Body of pancreas (tissue), 4 donors: ENCODE measurements at places on chromosomes 11 and 22.
A peak's percentile ranks its signal among the peaks of the same experiment; 100 is the strongest.

- no peak for DNase-seq
These were observed 85.5 kb upstream of the WNT11 start for GRCh38 chr11:76291576-76292526.

DNA sequence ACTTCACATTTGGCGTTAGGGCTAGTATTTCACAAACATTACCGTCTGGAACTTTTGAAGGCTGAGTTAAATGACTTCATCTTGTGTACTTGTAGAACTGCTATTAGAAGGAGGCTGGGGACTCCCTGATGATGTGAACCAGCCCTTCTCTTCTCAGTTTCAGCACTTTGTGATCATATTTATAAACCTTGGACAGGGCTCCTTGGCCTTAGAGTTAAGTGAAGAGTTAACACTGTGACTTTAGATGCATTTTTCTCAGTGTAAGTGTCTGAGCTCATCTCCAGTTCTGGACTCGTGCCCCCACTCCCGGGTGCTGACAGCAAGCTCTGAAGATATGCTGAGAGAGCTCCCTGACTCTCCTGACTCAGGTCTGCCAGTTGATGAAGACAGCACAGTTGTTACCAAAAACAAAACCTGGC lies 8.4 kb downstream of the MIAT start:
- DNase-seq = no peak

DNA sequence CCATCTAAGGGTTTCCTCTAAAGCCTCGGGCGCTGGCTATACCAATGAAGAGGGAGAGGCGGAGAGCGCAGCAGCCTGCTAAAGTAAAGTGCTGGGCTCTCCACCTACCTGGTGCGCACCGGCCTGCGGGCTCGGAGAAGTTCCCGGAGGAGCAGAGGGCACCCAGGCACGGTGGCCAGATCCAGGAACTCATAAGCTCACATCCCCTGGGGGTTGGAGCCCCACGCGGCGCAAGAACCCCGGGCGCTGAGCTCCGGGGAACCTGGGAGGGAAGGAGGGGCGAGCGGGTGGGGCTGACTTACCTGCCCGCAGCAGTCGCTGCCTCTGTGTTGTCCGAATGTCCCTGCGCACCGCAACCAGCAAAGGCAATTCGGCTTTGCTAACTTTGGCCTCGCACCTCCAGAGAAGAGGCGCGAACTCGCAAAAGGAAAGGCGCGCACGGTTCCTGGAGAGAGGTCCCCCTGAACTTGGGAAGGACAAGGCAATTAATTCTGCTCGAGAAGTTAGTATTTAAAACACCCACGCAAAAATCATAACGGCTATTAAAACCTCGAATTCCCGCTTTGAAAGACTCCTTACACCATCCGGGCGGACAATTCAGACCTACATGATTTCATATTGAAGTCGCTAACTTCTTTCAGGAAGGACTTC lies 127.6 kb upstream of the C11orf58 start:
- no peak for DNase-seq

DNA sequence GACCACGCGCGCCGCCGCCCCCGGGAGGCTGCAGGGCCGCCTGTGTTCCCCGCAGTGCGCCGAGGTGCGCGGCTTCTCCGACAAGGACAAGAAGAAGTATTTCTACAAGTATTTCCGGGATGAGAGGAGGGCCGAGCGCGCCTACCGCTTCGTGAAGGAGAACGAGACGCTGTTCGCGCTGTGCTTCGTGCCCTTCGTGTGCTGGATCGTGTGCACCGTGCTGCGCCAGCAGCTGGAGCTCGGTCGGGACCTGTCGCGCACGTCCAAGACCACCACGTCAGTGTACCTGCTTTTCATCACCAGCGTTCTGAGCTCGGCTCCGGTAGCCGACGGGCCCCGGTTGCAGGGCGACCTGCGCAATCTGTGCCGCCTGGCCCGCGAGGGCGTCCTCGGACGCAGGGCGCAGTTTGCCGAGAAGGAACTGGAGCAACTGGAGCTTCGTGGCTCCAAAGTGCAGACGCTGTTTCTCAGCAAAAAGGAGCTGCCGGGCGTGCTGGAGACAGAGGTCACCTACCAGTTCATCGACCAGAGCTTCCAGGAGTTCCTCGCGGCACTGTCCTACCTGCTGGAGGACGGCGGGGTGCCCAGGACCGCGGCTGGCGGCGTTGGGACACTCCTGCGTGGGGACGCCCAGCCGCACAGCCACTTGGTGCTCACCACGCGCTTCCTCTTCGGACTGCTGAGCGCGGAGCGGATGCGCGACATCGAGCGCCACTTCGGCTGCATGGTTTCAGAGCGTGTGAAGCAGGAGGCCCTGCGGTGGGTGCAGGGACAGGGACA lies 2.7 kb downstream of the NLRP6 start:
- no peak for DNase-seq

DNA sequence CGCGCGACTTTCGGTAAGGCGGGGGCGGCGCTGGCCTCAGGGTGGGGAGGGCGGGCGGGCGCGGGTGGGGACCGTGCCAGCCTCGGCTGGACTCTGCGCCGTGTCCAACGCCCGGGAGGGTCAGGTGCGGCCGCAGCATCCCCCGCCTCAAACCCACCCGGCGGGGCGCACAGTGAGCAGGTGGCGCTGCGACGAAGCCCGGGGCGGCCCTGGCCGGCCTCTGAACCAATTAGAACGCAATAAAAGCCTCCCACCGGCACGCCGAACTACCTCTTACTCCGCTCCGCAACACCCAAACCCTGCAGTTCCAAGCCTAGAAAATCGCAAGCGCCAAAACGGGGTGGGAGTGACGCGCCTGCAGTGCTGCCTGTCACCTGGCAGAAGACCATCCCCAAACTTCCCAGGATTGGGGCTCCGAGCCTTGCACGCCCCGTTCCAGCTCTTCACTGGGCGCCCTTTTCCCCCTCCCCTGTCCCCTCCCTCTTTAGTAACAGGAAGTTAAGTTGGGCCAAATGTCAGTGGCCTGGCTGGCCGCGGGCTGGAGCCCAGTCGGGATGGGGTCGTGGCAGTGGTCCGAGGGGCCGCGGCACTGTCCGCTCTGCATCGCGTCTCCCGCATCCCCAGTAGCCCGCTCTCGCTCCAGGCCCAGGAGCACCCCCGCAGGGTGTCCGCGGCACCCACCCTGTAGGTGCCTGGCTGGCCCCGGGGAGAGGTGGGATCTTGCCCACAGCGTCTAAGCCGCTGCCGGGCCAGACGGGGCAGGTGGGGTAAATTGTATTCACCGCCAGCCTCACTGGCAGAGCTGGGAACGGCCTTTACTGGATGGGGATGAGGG lies 541 bp downstream of the MICAL2 start:
- peak; percentile 35 for DNase-seq

- DNase-seq = no peak
These were observed 2.6 kb upstream of the NAALADL1 start for GRCh38 chr11:65060913-65061408.

GRCh38 chr11:129141748-129142523 lies 50.2 kb downstream of the ARHGAP32 start:
- no peak for DNase-seq

DNA sequence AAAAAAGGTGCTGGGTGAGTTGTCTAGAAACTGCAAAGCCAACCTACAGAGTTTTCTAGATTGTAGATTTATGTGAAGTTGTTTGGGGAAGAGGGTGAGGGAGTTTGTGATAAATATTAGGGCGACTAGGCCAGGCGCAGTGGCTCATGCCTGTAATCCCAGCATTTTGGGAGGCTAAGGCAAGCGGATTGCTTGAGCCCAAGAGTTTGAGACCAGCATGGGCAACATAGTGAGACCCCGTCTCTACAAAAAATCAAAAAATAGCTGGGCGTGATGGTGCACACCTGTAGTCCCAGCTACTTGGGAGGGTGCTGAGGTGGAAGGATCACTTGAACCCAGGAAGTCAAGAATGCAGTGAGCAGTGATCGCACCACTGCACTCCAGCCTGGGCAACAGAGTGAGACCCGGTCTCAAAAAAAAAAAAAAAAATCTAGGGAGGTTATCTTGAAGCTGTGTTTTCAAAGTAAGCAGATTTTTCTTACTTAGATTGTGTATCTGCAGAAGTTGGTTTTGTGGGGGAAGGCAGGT lies 844 bp downstream of the APOL6 start:
- no peak for DNase-seq

GRCh38 chr11:69686856-69687255 lies 11.7 kb upstream of the LTO1 start:
- DNase-seq = no peak

DNA sequence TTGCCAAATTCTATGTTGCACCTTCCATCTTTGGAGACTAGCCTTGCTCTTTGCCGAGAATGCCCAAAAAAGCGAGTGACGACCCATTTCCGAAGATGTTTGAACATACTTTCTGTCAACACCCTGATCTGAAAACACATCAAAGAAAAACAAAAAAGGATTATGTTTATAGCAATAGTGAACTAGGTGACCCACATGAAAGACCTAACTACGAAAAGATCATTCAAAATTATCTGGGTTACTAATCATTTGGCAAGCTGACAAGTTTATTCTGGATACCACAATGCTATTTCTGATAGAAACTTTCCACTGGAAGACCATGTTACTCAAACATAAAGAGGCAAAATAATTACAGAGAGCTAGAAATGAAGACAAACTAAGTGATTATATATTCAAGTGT lies 27.0 kb downstream of the KCNJ1 start:
- DNase-seq = no peak

GRCh38 chr22:48448821-48449220 lies 1378.9 kb downstream of the BRD1 start:
- no peak for DNase-seq

DNA sequence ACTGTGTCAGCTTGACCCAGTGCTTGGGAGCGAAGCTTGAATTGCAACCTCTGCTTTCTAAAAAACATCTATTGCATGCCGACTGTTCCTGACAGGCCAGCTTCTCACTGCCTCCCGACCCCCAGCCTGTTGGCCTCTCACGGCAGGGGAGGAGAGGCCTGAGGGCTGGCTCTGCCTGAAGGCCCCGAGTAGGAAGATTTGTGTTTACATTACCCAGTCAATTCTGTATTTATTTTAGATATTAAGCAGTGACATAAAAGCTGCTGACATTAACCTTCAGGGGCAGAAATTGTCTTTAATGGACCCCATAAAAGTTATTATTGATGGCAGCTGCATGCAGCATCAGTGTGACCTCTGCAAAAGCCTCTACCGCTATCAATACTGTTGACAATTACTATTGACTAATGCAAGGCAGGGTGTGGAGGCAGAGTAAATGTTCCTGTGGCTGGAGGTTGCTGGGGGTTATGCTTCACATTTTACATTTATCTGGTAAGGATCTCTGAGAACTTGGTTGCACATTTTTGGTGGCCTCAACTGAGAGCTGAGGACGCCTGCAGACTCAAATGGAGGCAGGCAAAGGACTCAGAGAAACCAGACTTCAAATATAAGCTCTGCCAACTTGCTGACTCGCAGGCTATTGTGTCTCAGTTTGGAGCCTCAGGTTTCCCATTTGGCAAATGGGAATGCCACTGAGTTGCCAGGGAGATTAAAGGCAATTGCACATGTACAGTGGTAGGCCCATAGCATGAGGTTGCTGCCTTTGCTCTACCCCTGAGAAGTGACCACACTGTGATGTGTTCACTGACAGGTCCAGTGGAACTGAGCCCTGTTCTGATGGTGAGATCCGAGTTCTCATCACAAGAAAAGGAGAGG lies 380.5 kb downstream of the TENM4 start:
- no peak for DNase-seq

GRCh38 chr22:41351011-41351410 lies 30.7 kb upstream of the TEF start:
- DNase-seq = no peak

- no peak for DNase-seq
These were observed 457 bp downstream of the CPSF7 start for GRCh38 chr11:61429346-61429690.

- no peak for DNase-seq
These were observed 92.7 kb downstream of the SGSM3 start for GRCh38 chr22:40463017-40463631.

DNA sequence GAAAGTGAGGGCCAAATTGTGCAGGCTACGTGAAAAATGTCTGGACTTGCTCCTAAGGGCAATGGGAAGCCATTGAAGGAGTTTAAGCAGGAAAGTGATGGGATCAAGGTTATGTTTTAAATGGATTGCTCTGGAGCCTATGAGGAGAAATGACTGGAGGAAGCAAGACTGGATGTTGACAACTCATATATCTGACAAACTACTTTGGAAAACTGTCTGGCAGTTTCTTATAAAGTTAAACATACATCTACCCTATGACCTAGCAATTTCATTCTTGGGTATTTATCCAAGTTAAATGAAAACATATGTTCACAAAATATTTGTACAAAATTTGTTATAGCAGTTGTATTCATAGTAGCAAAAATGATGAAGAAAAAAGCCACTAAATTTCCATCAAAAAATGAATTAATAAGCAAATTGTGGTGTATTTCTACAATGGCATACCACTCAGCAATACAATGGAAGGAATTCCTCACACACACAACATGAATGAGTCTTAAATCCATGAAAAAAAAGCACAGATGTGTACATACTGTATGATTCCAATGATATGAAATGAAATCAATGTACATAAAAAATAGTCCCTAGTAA lies 24.1 kb downstream of the FZD4 start:
- DNase-seq = no peak

GRCh38 chr11:129637983-129638776 lies 177.5 kb upstream of the TMEM45B start:
- no peak for DNase-seq

DNA sequence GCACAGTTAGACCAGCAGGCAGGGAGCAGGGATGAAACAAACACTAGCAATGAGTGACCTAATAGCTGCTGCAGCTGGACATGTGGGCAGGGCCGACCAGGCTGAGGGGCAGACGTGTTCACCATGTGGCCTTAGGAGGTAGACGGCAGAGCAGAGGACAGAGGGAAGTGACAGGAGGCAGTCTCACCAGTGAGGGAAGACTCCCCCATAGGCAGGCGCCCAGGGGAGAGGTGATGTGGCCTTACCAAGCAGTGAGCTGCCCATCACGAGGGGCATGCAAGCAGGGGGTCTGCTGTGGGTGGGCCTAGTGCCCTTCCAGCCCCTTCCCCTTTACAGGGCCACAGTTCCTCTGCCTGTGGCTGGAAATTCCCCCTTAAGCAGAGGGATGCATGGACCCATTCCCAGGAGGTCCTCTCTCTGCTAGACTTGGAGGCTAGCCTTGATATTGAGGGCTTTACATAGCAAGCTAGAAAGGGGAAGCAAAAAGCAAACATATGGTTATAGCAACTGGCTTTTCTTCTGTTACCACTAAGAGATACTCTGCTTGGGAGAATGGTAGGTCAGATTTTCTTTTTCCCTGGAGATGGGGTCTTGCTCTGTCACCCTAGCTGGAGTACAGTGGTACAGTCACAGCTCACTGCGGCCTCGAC lies 67.6 kb downstream of the MPPED1 start:
- no peak for DNase-seq

- peak; percentile 32 for DNase-seq
These were observed 1.2 kb upstream of the FCHSD2 start for GRCh38 chr11:73143126-73143838.

DNA sequence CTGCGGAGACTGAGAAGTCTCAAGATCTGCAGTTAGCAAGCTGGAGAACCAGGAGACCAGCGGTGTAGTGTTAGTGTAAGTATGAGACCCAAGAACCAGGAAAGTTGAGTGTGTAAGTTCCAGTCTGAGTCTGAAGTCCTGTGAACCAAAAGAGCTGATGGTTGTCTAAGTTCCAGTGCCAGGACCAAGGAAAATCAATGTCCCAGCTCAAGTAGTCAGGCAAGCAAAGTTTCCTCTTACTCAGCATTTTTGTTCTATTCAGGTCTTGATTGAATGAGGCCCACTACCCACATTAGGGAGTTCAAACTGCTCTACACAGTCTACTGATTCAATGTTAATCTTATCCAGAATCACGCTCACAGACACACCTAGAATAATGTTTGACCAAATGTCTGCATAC lies 11.0 kb downstream of the USP28 start:
- no peak for DNase-seq

GRCh38 chr11:44611687-44612434 lies 46.4 kb downstream of the CD82 start:
- no peak for DNase-seq

GRCh38 chr22:44129619-44129976 lies 51.1 kb upstream of the PARVG start:
- no peak for DNase-seq
